HT1080 (cell line): ENCODE measurements at places on chromosomes 16 and 17. TPM values are rescaled to one million over a fixed set of nuclear protein-coding genes. Genes with fewer than 3 reads are reported as not detected.

NXN gene
- 2.6 and 3.5 TPM in 2 replicates for total RNA-seq

NGFR gene
- total RNA-seq: 6.3 and 9.2 TPM in 2 replicates

ZNF469 gene
- total RNA-seq: 0.02 TPM in 1 of 2 replicates, not detected in the other

APOBR gene
- total RNA-seq: 0.03 TPM in 1 of 2 replicates, not detected in the other

SDR42E2 gene
- not detected in 2 replicates for total RNA-seq

AANAT gene
- total RNA-seq: 0.05 TPM in 1 of 2 replicates, not detected in the other

CD7 gene
- not detected in 2 replicates for total RNA-seq

GUCY2D gene
- total RNA-seq: not detected in 2 replicates

KRTAP9-2 gene
- not detected in 2 replicates for total RNA-seq

TPSG1 gene
- total RNA-seq: not detected in 2 replicates

IL32 gene
- 1.6 and 2.5 TPM in 2 replicates for total RNA-seq

HEATR9 gene
- not detected in 2 replicates for total RNA-seq

CBLN1 gene
- total RNA-seq: not detected in 2 replicates

PRDM7 gene
- not detected in 2 replicates for total RNA-seq

GPR139 gene
- total RNA-seq: not detected in 2 replicates

GRCh38 chr17:77174928-77175661 lies 34.3 kb downstream of the SEC14L1 start:
- DNase-seq: no peak

GRCh38 chr17:15245054-15245453 lies 20.1 kb downstream of the PMP22 start:
- no peak for DNase-seq

DNA sequence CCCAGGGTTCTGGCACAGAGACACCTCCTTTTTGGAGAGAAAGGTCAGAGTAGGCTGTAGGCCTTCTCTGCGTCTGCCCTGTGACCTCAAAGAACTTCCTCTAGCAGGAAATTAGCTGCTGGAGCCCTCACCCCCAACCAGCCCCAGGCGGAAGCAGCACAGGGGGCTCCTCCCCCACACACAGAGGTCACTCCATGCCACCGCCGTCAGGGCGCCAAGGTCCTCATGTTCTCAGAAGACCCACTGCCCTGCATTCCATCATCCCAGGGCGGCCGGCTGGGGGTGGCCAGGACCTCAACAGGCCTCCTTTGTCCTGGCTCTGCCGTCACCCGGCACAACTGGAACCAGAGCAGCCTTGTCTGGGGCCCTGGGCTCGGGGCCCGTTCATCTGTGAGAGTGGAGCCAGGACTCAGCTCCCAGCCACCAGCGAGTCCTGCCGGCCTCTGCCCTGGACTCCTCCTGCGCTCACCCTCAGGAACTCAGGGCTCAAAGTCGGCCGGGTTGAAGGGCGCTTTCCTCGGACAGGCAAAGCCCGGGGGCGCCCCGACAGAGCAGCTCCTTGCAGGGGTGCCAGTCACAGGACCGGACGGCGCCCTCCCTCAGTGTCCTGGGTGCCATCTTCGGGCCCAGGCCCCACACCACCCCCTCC lies 1.2 kb downstream of the TMC6 start:
- no peak for DNase-seq

DNA sequence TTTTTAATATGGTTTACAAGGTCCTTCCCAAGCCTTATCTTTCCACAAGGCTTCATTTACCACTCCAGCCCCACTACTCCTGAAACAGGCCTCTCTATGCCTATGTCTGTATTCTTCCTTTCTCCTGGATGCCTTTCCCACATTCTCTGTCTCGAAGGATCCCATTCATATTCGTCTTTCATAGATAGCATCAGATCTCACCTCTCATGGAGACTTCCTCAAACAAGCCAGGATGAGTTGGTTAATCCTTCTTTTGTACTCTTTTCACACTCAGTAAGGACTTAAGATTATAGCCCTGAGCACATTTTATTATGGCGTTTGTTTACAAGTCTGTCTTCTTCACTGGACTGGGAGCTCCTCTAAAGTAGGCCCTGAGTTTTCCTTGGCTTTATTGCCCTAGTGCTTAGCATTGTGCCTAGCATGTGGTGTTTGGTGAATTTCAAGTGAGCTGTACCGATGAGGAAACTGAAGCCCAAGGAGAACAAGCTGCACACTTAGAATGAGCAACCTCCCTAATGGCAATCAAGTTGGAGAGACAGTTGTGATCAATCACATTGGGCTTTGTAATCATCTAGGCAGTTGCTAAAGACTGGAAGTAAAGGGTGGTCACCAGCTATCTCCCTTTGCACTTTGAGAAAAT lies 10.0 kb upstream of the TBX4 start:
- no peak for DNase-seq

- no peak for DNase-seq
Measured at GRCh38 chr16:79003026-79003609, 597.4 kb downstream of the MAF start.

DNA sequence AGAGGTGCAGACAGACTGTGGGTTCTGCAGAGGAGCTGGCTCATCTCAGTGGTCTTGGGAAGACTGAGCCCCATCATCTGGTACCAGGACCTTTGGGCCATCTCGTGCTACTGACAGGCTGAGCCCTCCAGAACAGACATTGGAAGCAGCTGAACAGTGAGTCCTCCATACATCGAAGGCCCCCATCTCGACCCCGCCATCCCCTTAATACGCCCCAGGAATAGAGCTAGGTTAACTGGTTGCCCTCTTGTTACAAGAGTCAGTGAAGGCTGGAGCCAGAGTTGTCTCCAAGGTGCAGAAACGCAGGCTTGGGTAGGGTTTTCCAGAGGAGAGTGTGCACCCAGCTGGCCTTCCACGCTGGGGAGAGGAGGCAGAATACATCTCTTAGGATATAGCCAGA lies 76.0 kb downstream of the N4BP1 start:
- DNase-seq: no peak

GRCh38 chr17:57422574-57423164 lies 166.3 kb downstream of the MSI2 start:
- peak; percentile 86 for DNase-seq

DNA sequence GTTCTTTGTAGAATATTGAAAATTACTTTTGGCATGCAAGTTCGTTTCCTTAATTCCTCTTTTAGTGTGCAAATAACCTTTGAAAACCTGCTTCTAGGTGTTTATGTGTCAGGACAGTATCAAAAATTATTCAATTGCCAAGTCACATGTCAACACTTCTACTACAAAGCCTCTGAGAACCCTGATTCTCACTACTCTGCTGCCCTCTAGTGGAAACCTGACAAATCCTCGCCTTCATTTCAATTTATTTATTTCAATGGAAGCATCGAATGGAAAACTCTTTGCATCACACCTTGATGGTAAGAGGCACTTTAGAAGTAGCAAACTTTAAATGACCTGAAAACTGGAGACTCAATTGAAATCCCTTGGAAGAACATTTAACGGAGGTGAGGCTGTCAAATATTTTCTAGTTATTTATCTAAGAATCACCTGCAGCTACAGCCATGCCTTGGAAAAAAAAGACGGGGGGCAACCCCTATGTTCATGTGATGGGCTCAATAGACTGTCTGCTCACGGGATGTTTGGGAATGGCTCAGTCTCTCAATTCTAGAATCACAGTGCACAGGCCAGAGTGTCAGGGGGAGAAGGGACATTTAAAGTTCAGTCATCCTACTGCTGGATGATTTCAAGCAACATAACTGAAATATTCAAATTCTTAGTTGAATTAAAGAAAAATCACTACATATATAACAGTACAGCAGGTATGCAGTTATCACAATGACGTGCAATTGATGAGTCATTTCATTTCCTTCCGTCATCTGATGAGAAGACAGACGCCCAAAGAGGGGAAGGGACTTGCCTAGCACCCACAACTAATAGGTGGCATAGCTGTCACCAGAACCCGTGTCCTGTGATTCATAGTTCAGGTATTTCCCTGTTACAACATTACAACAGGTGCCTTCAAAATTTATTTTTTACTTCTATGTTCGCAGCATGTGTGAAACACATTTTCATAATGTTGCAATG lies 563.9 kb downstream of the TOX3 start:
- peak; percentile 31 for DNase-seq

DNA sequence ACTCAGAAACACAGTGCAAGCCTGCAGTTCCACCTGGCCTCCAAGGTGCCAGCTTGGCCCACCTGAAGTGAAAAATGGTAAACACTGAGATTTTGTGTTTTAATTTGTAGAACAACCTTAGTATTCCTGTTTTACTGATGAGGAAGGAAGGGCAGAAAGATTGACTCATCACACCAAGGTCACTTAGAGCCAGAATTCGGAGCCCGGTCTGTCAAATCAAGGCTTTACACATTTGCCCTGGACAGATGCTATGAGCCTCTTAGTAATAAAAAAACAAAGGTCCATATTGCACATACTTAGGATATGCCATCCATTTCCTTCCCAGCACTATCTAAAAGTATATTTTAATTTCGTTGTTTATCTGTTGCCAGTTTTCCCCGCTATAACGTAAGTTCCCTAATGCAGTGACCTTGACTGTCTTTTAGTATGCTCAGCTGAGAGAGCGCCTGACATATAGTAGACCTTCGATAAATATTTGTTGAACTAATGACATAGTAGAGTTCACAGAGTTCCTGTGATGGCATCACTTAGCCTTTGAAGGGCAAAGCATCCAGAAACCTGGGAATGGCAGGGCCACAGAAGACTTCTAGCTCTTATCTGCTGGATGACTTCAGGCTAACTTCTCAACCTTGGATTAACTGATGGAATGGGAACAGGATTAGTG lies 7.2 kb upstream of the TBKBP1 start:
- no peak for DNase-seq

DNA sequence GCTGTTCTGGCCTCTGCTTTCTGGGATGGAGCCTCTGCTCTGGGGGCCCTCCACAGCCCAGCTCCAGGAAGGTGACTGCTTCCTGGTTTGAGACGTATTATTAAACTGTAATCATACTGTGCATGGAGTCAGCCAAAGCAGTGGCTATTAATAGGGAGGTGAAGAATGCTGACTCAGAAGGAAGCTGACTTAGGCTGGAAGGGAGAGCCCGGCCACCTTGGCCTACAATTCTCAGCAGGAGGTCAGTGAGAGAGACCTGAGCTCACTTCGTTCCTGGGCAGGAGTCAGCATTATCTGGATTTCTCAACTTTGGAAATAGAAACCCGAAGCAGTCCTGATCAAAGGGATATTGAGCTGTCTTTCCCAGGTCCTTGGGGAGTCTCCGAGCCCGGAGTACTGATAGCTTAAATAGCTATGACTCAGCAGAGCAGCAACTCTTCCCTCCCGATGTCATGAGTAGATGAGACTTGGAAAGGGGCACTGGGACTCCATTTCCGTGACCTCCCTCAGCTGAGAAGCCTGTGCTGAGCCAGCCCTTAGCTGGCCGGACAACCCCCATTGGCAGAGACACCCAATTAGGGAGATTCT lies 91.8 kb downstream of the YPEL2 start:
- DNase-seq: peak; percentile 94

GRCh38 chr16:29747947-29748759 lies 2.4 kb upstream of the C16orf54 start:
- DNase-seq: no peak

DNA sequence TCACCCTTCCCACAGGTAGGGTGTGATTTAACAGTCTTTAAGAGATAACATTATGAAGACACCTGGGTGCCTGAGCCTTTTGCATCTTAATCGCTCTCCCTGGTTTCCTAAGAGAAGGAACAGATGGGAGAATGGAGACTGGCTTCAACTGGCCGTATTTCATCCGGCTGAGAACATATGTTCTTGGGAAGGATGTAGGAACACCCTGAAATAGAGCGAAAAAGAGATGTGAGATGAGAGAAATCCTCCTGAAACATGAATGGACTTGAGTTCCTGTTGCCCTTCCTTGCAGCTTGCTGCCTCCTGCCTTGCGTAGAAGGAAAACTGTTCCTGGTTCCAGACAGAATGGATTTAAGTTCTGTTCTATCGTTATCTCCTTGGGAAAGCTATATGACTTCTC lies 385.4 kb upstream of the RBFOX1 start:
- DNase-seq: no peak

DNA sequence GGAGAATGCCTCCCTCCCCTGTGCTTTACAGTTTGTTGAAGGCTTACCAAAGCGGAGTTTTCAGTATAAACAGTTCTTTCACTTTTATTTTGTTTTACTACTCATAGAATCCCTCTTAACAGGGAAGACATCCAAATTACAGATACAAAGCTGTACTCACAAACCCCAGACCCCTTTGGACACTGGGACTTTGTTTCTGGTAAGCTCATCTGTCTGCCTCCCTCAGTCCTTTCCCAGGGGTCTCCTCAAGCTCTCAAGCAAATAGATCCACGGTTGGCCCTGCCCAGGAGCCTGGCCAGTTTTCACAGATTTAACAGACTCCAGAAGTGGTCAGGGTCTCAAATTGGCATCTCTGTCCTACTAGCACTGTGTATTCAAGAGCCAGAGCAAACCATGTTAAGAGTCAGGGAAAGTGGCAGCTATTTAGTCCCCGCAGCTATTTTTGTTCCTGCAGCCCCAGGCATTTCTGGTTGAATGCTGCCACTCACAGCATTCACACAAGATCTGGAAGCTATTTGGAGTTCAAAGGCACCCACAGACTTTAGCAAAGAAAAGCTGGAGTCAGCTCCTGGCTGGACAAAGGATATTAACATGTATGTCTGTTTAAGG lies 54.2 kb downstream of the TMEM100 start:
- no peak for DNase-seq

DNA sequence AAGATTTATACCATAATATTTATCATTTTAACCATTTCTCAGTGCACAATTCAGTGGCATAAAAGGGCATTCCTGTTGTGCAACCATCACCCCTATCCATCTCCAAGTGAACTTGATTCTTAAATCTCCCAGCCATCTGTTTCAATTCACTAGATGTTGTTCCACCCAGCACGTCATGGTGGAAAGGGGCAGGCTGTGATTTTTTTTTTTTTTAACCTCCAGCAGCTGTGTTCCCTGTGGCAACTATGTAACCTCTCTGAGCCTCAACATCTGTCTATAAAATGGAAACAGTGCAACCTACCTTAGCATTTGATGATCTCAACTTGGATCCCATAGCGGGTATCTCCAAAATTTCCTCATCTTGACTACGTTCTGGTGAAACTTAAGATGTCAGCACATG lies 604.5 kb downstream of the WWOX start:
- DNase-seq: no peak

GRCh38 chr16:3959148-3959547 lies 78.6 kb upstream of the CREBBP start:
- DNase-seq: peak; percentile 10

DNA sequence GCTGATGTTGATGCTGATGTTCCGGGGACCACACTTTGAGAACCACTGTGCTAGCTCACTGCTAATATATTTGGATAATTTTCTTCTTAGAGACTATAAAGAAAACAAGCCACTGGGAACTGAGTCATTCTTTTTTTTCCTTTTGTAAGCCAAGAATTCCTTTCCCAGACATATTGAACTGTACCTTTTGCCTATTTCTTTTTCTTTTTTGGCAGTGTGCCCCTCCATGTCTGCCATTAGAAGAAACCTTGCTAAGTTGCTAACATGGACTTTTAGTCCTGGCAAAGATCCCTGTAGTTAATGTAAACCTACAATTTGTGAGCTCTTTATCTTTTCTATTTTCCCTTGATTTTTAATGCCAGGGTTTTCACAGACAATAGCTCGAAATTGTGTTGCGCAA lies 17.3 kb upstream of the ERCC4 start:
- DNase-seq: no peak
